Activated naive CD8-positive, alpha-beta T cell treated with anti-CD3 and anti-CD28 coated beads, Interleukin-2, amount 10 ng/mL, durations not matched to agents 7 days and 5 days (primary cell): ENCODE measurements at places on chromosomes 3 and 15. TPM values are rescaled to one million over a fixed set of nuclear protein-coding genes. Genes with fewer than 3 reads are reported as not detected.

- peak; percentile 47 for DNase-seq
Observed at GRCh38 chr3:183161552-183162336, 790 bp downstream of the LAMP3 start.

GRCh38 chr3:194045289-194045688 is 90.7 kb upstream of the HES1 start:
- DNase-seq = no peak

DNA sequence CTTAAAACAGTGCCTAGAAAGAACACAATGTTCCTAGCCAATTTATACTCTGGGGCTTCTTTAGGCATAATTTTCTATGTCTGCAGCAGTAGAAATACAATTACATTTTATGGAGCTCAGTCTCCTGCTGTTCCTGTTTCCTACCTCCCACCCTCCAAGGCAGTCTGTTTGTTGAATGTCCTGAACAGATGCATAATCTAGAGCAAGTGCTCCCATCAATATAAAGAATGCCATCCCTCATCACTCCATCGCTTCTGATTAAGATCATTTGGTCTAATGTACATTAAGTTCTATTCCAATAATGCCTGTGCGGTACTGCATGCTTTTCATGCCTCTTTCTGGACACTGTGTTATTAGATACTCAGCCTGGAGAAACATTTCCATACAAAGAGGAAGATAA is 869.8 kb upstream of the CFAP20DC start:
- DNase-seq = no peak

DNA sequence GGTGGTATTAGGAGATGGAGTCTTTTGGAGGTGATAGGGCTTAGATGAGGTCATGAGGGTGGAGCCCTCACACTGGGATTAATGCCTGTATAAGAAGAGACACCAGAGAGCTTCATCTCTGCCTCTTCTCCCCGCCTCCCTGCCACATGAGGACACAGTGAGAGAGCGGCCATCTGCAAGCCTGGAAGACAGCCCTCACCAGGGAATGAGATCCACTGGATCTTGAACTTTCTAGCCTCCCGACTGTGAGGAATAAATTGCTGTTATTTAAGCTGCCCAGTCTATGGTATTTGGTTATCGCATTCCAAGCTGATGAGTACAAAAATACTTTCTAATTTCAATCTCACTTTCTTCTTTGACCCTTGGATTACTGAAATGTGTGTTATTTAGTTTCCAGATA is 121.4 kb downstream of the OCA2 start:
- no peak for DNase-seq

DNA sequence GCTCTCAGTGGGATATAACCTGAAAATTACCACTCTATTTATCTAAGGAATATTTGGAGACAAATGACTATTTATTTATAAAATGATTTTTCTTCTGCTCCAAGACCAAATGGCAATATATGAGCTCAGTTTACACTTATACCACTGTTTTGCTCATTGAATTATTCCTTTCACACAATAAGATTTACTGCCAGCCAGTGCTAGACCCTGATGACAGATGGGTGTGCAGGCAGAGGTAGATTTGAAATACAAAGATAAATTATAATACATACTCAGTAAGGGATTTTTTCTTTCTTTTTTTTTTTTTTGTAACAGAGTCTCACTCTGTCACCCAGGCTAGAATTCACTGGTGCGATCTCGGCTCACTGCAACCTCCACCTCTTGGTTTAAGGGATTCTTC is 980.3 kb downstream of the EPHA3 start:
- DNase-seq = no peak

DNA sequence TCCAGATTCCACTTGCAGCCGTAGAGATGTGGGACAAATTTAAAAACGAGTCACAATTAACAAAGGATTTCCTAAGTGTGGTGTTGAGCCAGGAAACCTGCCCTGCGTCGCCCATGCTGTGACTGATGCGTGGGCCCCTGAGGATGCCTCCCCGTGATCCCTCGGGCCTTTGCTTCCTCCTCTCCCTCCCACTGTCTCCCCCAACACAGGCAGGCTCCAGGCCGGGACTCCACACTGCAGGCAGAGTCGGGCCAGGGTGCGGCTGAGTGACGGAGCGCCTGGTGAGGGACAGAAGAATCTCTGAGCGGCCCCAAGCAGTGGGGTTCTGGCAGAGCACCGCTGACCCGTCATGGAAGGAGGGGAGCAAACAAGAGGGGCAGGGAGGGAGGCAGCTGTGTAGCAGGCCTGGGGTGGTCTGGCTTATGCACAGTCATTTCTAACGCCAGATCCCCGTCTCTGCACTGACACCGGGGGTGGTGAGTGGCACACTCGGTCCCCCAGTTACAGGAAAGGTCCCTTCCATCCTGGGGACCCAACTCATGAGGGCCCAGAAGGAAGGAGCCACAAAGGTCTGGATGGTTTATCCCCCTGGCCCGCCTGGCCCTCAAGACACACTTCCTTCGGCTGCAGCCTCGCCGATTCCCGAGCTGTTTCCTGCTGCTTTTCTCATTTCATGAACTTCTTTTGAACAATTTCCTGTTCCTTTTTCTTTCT is 91.0 kb downstream of the XXYLT1 start:
- DNase-seq = no peak

DNA sequence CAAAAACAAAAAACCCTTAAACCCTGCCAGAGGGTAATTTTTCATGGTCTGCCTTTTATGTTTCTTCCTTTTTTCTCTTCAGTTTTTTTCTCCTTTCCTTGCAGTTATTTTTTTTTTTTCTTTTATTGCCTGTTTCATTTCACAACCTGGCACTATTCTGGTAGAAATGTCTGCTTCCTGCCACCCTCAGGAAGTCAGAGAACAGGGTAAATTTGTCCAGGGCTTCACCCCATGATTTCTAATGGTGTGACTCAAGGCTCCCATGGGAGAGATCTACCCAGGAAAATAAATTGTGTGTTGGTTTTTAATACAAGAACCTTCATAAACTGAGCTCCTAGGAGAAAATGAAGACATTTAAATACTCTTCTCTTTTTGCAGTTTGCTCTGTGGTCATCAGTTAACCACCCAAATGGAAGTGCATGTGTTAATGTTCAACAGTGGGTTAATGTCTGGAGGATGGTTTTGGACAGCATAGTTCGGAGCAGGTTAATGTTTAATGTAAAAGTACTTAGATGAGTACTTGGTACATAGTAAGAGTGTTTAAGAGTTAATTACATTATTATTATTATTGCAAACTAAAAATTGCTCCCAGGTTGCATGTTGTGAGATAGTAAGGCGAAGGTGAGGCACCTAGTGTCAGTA is 45.9 kb downstream of the CGNL1 start:
- no peak for DNase-seq

- no peak for DNase-seq
Observed at GRCh38 chr3:168470380-168470779, 374.7 kb upstream of the GOLIM4 start.

DNA sequence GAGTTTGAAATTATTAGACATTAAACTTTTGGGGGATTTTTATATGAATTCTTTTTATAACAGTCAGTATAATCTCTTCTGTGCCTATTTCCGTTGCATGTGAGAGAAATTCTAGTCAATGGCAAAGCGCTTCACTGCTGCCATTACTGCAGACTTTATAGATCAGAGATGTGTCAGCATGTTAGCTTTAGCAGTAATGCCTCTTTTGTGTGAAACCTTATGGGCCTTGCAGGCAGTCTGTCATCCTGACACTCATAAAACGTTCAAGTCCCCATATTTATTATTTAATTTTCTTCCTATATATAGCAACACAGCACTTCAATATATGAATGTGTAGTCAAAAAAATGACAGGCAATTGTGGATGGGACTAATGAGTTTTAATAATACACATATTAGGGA is 191.0 kb downstream of the NLGN1 start:
- DNase-seq = no peak

DNA sequence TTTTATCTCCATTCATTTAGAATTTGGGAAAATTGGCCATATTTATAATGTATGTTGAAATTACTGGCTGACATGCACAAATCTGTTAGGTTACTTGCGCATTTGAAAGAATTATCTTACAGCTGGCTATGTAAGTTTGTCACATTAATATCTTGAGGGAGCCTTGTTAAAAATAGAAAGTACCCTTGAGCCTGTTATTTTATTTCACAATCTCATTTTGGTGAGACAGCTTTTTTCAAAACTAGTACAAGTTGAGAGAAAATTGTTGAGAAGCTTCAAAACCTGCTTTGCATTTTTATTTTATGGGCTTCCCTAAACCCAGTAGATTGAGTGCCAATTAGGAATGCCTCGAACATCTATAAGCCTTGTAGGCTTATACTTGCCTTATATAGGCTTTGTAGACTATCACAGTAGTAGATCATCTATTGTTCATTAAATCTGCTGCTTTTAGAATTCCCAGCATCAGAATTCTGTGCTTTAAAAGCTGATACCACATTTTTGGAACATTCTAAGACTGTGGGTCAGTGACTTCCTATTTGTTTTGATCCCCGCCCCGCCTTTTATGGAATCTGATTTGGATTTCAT is 6.3 kb downstream of the IDH3A start:
- no peak for DNase-seq

DNA sequence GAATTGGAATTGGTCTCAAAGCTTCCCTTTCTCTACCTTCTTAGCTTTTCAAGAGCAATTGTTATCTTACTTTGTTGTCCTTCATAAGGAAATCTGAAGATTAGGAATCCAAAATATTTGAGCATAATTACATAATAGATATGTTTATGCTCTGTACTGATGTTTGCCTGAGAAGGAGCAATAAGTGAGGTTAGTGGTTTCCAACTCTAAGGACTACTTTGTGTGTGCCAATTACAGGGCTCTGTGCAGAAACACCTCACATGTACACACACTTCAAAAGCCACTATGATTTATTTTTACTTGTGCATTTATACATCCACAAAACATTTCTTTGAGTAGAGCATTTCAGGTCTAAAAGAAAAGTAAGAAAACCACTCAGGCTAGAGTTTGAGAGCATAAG is 49.9 kb downstream of the MME start:
- DNase-seq = no peak

DNA sequence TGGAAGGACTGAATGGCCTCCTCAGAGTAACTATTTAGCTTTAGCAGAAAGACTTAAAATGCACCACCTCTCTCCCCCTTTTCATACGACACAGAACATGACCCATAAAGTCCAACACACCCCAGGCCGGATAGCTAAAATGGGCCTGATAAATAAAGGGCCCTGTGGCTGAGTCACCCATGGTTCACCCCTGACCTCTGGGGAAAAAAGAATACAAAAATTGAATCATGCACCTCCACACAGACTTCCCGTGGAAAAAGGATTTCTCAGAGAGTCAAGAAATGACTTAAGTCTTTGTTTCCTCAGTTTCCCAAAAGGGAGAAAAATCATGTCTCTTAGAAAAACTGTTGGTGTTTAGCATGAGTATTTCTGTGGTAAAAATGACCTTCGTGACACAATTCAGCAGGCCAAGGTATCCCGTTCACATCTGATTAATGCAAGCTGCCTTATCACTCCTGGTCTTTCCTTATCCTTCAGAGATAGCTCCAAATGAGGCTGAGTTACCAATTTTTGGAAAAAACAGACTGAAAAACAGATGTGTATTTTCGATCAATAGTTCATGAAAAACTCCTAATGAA is 34.0 kb upstream of the ARHGEF3 start:
- no peak for DNase-seq

DNA sequence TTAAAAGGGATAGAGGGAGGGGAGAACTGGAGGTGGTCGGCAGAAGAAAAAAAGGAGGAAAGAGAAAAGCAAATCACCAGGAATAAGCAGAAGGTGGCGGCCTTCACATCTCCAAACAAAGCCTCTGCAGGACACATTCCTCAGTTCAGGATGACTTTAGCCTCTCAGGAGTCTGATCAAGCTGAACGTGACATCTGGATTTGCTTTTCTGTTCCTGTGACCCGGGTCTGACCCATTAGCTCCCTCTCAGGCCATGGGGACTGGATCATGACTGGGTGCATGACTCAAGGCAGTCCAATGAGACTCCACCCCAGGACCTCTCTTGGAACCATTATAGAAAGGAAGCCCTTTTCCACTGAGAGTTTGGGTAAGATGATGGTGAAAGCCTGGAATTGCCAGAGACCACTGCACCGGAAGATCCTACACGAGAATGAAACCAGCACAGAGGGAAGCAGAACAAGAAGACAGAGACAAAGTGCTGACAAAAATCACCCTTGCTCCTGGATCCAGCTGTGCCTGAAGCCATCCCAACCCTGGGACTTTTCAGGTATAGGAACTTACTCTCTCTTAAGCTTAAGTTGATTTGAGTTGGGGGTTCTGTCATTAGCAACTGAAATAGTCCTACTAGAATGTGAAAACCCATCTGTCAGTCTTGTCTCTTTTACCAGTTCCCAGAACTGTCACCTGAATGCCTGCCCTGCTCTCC is 45.4 kb upstream of the RAD18 start:
- DNase-seq = no peak

DNA sequence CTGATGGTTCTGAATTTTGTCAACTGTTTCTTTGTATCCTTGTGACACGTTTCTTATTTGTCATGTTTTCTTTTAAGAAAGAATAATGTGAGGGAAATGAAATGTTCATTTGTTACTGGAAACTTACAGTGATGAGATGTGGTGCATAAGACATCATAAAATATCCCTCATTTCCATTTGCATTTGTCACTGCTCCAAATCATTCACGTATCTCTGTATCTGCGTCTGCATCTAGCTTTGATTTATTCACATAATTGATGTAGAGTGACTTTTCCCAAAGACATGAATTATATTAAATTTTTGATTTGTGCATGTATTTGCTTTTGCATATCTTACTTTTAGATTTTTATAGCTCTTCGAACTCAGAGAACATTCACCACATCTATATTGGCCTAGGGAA is 66.8 kb downstream of the CHL1 start:
- DNase-seq = no peak

GRCh38 chr3:104437131-104437750 is 929.5 kb upstream of the ALCAM start:
- DNase-seq = no peak

- DNase-seq = no peak
Observed at GRCh38 chr15:67137951-67138848, 72.8 kb downstream of the SMAD3 start.

DNA sequence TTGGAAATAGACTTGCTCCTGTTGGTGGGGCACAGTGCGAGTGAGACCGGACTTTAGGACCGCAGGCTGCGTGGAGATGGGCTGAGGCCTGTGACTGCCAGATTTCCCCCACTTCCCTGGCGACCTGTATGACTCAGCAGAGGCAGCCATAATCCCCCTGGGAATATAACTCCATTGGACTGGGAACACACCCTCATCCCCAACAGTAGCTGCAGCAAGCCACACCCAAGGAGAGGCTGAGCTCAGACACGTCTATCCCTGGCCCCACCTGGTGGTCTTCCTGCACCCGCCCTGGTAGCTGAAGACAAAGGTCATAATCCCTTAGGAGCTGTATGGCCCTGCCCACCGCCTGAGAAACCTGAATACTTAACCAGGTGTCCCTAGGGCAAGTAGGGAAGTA is 42.6 kb downstream of the DZIP1L start:
- DNase-seq = no peak

The GHRL gene
- total RNA-seq = 0.53 TPM

The GOLGA6L10 gene
- total RNA-seq = 4.2 TPM

The DOCK3 gene
- 3.3 TPM for total RNA-seq

The FBXO40 gene
- not detected for total RNA-seq

The ECE2 gene
- total RNA-seq = not detected

The HIGD2B gene
- 0.62 TPM for total RNA-seq

The KLHL40 gene
- total RNA-seq = not detected

The SRGAP3 gene
- 4.9 TPM for total RNA-seq

The CLASP2 gene
- 47.6 TPM for total RNA-seq

The GCNT3 gene
- not detected for total RNA-seq

The LSAMP gene
- not detected for total RNA-seq

The GOLGA8M gene
- total RNA-seq = 11.3 TPM

The SI gene
- total RNA-seq = not detected

The SPINT1 gene
- 7.3 TPM for total RNA-seq

The PFN2 gene
- total RNA-seq = 5.4 TPM

The ATR gene
- 36.2 TPM for total RNA-seq

The SLC9C1 gene
- total RNA-seq = not detected

The BBX gene
- 55.8 TPM for total RNA-seq

The CD80 gene
- 15.2 TPM for total RNA-seq
